Esophagus mucosa (tissue), 1 donor: ENCODE measurements at places on chromosomes 5 and 9.

DNA sequence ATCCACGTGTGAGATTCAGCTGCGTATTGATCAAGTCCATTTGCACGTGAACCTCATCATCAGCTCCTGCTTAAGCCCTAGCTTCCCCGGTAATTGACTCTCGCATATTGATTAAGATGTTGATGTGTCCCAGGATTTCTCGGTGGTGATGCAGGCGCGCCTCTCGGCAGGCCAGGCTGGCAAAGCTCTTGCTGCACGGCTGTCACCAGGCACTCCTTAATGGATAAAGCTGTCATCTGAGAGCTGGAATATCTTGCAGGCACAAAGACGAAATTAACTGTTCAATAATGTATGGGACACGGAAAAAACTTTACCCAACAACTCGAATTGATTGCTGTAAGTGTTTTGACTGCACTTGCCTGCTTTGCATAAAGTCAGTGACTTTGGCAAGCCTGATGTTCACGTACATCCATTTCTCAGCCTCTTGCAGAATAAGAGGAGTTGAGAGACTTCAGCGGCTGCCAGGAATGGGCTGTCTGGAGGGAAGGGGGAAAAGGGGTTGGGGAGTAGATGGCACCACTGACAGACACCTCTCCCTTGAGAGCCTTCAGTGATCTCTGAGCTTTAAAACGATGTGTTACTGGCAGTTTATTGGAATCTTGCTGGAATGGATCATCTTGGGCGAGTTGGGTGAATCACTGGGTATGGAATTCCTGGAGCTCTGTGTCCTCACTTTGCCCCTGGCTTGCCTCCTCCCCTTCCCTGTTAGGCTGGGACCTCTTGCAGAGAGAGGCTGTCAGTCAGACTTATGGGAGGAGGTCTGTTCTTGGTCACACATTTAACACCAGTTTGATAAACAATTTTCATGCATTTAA, 650.3 kb downstream of the CCDC171 start:
- no peak for ATAC-seq

- ATAC-seq: no peak
Measured at GRCh38 chr5:81393430-81393782, 528 bp downstream of the ACOT12 start.

DNA sequence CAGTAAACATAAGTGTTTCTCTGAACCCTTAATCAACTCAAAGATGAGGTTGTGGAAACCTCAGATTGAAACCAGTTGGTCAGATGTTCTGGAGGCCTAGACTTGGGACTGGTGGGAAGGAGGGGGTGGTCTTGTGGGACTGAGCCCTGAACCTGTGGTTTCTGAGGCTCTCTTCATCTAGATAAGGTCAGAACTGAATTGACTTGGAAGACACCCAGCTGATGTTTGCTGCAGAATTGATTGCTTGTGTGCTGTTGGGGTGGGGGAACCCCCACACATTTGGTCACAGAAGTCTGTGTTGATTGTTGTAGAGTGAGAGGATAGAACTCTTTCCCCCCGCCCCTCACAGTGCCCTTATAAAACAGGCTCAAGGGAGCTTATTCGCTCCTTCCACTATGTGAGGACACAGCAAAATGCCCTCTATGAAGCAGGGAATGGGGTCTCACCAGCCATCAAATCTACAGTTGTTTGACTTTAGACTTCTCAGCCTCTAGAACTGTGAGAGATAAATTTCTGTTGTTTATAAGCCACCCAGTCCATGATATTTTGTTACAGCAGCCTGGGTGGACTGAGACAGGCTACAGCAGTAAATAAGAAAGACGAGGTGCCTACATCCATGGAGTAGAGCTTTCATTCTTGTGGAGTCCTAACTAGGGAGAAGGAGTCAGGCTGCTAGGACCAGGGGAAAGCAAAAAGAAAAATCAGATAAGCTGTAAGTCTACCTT, 25.7 kb upstream of the UGCG start:
- no peak for ATAC-seq

DNA sequence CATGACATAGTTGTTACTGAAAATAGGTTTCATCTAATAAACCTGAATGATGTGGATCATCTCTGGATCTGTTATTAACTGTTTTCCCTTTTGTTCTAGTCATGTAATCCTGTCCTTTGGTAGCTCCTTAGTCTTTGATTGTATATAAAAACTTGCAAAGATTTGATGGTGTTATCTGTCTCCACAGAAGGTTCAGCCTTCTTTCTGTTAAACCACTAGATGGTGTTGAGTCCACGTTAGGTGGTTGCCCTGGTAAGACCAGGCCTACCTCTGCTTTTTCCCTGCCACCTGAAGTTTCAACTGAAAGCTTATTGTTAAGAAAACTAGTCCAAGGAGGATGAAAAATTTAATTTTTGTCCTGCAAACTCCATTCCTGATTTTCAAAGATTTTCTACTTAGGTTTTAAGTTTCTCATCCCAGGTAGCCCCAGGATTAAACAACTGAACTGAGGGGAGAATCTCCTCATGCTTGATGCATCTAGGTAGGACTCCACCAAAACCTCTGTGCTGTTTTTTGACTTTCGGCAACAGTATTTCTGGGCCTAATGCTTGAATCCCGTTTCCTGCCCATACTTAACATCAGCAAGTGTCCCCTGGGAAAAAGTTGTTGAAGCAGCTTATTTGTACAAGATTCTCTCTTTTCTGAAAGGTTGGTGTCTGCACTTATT, 68.5 kb downstream of the RICTOR start:
- peak; percentile 28 for ATAC-seq

GRCh38 chr9:11103525-11103924, 490.7 kb upstream of the PTPRD start:
- ATAC-seq: no peak
